ENCODE measurements at places on chromosomes 2 and 18.

GRCh38 chr2:54256091-54256694, at the start of gene TSPYL6:
TSS of gene TSPYL6 (minus strand) at chr2:54256229. CDS start at chr2:54256151, 78 bp downstream.
- no peak for DNase-seq

- no peak for DNase-seq
Measured at GRCh38 chr2:172375251-172375650, 52.1 kb upstream of the ITGA6 start.

DNA sequence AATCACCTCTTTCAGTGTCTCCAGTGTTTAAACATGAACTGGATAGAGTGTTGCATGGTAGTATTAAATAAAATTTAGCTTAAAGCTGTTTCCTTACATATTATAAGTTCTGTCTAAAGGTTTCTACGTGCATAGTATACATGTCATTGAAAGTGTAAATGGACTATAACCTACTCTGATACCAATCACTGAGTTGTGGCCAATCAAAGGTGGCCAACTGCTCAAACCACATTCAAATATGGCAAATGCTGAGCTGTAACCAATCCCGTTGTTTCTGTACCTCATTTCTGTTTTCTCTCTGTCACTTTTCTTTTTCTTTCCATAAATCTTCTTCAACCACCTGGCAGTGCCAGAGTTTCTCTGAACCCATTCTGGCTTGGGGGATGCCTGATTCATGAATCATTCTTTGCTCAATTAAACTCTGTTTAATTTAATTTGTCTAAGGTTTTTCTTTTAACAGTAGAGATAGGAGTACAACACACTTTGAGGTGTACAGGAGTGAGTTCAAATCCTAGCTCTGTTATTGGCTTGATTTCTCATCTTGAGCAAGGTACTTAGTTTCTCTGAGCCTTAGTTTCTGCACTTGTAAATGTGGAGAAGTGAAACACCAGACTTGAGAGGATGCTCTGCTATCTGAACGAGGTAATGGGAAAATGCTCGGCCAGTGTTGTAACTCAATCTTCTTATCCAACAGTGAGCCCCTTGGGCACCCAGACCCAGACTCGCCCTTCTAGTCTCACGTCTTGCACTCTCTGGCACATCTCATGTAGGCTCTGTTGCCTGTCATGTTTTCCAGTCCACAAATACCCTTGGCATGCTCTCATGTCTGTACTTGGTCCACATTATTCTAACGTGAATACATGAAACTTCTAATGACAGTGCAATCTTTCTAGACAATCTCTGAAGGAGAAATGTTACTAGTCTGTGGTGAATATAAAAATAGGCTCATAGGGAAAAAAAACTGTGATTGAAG, 228.0 kb downstream of the PIK3C3 start:
- DNase-seq = no peak

GRCh38 chr2:37361216-37361815, 16.9 kb downstream of the QPCT start:
- no peak for DNase-seq

GRCh38 chr2:207083361-207084110, 82.2 kb downstream of the KLF7 start:
- no peak for DNase-seq

DNA sequence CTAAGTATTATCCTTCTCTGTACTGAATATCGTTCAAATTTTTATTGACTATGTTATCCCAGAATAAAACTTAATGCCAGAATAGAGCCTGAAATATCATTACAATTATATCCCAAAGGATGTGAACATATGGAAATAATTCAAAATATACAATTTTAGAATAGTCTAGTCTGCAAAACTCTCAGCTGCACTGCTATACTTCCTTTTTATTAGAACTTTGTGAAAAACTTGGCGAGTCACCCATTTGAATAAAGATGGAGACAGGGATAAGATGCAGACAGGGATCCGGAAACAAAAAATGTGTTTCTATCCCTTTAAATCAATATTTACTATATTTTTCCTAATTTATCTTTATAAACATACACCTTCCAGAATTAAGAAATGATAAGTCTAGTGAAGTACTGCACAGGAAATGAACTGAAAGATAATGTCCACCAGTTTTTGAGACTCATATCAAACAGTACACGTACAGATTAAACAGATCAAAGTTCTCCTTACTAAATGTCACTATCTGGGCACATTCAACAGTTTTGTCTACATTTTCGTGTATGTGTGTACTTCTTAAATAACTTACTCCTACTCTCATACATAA, 107.8 kb downstream of the MEP1B start:
- no peak for DNase-seq

DNA sequence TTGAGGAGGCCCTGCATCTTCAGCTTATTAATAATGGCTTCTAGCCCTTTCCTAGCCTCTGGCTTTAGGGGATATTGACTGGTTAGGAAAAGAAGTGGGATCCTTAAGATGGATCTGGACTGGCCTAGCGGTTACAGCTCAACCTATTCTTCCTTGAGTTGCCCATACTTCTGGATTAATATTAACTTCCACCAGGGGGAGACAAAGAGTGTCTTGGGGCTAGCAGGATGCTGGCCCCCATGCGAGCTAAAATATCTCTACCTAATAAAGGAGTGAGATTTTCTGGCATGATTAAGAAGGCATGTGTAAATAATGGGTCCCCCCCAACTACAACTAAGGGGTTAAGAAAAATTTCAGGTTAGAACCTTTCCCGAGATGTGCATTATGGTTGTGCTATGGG, 23.2 kb upstream of the PLA2R1 start:
- DNase-seq = no peak

DNA sequence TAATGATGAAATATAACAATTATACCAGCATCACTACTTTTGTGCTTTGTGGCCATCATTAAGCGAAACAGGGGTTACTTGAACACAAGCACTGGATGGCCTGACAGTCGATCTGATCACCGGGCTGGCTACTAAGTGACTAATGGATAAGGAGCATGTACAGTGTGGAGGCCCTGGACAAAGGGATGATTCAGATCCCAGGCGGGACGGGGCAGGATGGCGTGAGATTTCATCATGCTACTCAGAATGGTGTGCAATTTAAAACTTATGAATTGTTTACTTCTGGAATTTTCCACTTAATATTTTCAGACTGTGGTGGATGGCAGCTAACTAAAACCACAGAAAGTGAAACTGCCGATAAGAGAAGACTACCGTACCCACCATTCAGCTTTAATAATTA, 7.0 kb upstream of the CLIP4 start:
- no peak for DNase-seq

DNA sequence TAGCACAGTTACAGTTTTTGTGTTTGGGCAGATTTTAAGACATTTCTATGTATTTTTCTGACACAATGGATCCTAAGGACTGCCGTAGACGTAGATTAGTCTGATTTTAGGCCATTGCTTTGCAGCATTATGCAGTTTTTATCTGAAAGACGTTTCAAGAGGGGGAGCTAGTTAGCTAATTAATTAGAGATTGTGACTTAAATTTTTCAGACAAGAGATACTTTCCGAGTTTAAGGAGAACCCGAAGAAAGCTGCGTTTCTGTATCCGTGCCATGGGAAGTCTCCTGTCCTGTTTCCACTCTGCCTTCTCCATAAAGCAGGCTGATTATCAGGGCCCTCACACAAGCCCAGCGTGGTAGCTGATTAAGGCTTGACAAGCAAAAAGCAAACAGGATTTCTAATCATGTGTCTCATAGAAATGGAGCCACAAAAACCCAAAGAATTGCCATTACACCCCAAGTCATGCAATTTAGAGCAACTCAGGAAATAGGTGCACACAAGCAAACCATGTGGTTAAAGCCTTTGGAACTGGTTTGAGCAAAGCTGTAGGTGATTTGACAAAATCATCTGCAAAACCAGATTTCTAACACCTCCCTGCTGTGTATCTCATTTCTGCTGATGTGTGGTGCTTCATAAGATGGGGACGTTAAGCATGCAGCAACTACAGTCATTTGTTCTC, 808.1 kb downstream of the RNF144A start:
- no peak for DNase-seq

DNA sequence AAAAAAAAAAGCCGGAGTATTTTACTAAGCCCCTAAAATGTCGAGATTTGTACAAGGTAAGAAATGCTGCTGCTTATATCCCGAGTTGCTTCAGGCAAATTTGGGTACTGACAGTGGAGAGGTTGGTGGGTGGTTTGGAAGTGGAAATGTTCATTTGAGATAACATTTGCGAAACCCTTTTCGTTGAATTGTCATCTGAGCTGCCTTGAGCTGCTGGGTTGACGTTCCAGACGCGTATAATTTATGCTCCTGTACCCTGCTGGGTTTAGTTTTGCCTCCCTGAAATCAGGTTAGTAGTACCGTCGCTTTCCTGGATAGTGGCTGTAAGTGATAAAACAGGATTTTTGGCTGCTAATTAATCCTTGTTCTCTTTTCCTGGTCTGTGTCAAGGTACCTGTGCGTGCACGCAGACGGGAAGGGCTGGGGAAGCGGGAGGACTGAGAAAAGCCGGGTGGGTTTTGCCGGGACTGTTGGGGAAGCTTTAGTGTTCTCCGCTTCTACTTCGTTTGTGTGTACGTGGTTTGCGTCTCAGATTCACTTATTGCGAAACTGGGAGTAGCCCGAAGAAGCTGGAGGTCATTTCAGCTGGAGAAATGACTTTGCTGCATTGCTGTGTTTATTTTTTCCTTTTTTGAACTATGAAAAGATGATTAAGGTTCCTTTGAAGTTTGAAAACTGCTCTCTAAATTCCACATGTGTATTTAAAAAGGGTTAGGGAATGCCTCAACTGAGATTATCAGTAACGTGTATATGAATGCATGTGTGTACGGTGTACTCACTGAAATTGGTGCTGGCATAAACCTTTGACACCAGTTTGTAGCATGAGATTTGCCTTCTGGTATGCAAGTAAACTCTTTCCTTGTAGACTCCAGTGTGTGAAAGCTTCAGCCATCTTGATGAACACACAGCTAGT, 709 bp downstream of the UGP2 start:
- no peak for DNase-seq

DNA sequence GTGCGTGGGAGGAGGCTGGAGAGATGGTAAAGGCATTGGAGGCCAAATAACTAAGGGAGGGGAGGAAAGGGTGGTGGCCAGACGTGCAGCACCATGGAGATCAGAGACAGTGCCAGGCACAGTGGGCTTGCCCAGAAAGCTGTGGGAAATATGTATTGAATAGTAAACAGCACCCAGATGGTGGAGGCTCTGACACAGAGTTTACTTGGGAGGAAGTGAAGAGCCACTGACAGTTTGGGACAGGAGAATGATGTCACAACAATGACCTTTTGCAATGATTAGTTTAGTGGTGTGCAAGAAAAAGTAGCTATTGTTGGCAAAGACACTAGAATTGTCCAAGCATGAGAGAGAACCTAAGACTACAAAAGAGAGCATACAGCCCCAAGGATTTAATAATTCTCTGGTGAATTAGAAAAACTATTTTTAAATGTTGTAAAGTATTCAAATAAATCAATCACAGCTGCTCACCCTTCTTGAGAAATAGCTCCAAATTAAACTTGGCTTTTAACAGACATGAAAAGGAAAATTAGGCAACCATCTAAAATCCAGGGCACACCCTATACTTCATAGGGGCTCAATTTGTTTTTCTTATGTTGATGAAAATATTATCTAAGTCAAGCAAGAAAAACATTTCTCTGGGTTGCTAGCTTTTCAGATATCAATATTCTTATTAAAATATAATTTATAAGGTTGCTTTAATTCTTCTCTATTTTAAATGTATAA, 458.7 kb upstream of the HNRNPA3 start:
- no peak for DNase-seq

- no peak for DNase-seq
Measured at GRCh38 chr18:74139888-74140287, 7.7 kb downstream of the FBXO15 start.

GRCh38 chr2:8612734-8613179, 69.1 kb upstream of the ID2 start:
- no peak for DNase-seq

DNA sequence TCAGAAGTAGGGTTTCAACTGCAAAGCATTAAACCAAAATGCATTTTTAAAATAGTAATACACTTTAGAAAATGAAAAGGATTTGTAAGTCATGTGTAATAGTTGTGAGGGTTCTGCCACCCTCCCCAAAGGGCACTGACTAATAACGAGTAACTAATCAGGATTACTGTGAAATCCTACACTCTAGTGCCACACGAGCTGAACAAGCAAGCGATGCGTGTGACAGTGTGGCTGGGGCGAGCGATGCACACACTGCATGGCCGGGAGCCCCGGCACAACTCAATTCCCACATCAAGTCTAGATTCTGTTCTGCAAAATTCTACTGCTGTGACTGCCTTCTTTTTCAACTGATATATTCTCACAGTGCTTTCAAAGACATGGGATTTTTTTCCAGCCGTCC, 156.4 kb downstream of the SEPTIN10 start:
- DNase-seq = no peak

DNA sequence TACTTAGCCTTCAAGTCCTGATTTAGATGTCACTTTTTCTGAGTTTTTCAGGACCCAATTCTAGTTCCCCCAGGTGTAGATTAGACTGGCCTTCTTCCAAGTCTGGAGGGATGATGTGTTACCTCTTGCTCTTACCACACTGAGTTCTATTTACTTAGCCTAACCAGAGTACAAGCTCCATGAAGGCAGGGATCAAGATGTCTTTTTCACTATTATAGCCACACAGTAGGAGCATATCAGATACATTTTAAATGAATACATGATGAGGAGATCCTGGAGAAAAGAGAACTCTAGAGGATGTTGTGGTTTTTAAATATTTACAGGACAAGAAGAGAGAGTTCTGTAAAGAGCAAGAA, 30.3 kb downstream of the TMEM87B start:
- DNase-seq = no peak

DNA sequence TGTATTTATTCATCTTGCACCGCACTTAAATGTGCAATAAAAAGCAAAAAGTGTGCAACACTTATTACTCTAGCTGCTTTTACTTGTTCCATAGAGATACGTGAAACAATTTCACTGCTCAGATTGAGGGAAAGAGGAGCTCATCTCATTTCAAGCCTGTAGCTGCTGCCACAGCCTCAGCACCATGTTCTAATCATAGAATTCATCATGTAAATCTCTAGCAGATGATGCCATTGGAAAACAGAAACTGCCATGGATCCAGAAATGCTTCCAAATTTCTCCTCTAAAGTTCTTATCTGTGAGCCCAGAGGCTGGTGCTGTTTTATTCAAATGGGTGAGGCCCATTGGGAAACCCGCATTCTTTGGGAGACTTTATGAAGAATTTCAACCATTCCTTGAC, 2.0 kb downstream of the CDC42EP3 start:
- DNase-seq = no peak

DNA sequence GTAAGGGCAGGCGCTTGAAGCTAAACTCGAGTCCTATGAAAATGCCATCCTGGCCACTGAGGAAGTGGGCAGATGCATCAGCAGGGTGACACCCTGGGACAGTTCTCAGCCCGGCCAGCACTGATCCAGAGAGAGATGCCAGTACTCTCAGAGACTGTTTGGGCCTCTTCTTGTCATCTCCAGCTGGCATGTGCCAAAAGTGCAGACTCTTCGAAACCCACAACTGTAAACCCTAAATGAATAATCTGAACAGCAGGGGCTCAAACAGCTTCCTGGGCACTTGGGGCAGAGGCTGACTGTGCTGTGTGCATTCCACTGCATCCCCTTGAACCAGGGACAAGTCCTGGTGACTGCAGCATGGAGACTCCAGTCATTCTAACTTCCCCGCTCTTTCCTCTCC, 204.2 kb upstream of the SMAD2 start:
- no peak for DNase-seq
